GM03348 (cell line): ENCODE measurements at places on chromosomes 11 and 22.

DNA sequence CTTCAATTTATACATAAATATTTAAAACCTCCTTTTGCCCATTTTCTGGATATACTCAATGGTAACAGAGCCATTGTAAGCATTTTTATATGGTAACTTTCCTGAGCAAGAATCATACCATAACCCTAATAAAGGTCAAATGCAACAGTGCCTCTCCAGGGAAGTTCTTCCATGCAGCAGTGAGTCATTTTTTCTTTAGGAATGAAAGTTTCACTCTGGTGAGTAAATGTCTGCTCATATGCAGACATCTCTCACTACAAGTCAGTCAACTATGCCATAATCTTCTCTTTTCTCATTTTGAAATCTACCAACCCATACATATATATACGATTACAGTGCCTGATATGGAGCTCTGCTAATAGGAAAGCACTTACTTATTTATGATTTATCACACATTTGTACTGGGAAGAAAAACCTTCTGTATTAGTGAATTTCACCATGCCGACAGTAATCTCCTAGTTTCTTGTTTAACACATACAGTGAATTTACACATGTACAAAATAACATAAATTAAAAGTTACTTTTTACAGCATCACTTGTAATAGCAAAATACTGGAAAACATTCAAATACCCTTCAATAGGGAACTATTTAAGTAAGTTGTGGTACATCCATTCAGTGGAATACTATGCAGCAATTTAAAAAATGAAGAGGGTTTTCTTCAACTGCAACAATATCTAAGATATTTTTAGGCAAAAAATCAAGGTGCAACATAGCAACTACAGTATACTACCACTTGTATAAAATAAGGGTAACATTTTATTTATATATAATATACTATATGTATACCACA, 16.0 kb downstream of the STK33 start:
- DNase-seq = no peak

GRCh38 chr11:372809-373715, 3.8 kb downstream of the B4GALNT4 start:
- DNase-seq = no peak

DNA sequence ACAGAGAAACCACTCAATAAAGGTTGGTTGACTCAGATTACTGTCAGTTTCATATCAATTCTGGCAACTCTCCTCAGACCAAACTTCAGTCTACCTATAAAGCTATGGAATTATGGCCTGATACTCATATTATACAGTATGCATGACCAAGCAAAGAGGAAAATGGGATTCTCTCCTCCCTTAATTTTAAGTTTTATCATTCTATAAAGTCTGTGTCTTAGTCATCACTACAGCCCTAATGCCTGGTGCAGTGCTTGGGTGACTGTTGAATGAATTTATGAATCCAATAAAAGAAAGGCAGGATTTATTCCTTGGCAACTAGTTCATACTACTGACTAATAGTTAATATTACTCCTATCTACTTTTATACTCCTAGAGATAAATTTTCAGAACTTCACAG, 37.6 kb upstream of the GRAMD1B start:
- DNase-seq = no peak

- DNase-seq = no peak
These were observed 509.0 kb downstream of the DLG2 start for GRCh38 chr11:85118151-85118550.

DNA sequence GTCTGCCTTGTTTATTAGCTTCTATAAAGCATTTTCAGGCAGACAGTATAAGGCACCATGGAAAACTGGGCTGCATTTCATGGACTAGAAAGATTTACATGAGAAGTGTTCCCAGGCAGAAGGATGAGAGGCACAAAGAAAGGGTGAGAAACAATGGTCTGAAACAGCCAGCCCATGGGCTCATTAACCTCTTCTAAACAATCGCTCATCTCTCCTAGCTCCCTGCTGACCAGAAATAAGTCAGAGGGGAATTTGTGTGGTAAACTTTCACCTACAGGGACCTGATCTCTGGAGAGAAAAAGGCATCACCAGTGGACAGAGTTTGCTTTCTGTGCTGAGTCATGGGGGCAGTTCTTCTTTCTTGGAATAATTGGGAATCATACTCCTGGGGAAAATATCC, 51.8 kb upstream of the KIRREL3 start:
- peak; percentile 13 for DNase-seq

DNA sequence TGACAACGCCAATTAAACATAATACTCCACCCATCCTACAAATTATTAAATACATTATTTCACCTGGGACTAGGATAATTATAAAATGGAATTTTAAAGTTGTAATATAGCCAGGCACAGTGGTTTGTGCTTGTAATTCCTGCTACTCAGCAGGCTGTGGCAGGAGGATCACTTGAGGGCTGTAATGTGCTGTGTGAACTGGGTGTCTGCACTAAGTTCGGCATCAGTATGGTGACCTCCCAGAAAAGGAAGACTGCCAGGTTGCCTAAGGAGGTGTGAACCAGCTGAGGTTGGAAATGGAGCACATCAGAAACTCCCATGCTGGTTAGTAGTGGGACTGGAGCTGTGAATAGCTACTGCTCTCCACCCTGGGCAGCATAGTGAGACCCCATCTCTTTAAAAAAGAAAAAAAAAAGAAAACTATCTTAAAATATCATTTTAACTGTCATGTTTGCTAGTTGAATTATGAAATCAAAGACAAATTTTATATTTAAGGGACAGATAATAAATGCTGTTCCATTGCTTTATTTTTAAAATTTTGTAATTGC, 28.0 kb downstream of the PPP6R2 start:
- DNase-seq = no peak

- DNase-seq = no peak
These were observed 6.3 kb downstream of the PPP2R1B start for GRCh38 chr11:111759778-111760407.

DNA sequence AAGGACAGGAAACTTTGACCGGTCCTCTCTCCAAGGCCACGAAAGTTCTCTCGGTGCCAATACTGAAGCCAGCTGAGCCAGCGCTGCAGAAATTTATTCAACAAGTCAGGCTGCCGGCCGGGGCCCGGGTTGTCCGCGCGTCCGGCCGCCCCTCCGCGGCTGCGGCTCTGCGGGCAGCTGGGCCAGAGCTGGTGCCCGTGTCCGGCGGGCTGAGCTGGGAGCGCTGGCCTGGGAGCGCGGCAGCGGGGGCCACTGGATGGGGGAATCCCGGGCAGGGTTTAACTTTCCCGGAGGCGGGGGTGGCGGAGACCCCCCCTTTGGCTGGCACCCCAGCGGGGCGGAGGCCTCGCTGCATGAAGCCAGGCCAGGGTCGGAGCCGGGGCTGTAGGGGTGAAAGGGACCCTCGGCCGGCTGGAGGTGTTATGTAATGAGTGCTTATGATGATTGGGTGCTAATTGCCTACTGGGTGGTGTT, 12.3 kb upstream of the CACNA1I start:
- no peak for DNase-seq
